ENCODE measurements at places on chromosomes 12 and 14. TPM values are rescaled to one million over a fixed set of nuclear protein-coding genes. Genes with fewer than 3 reads are reported as not detected.

GRCh38 chr12:110217996-110218674, 62.9 kb upstream of the ATP2A2 start:
- no peak for DNase-seq

- DNase-seq, result no peak
Observed at GRCh38 chr14:20624495-20625070, 16.9 kb downstream of the OR6S1 start.

- DNase-seq, result no peak
Observed at GRCh38 chr14:77271113-77271710, at the start of gene NGB. Gene NGB (minus strand): TSS chr14:77271206. CDS start chr14:77270937, 269 bp downstream.

- DNase-seq, result no peak
Observed at GRCh38 chr12:120140603-120141002, 24.1 kb upstream of the RAB35 start.

GRCh38 chr14:100237735-100238418, 1.1 kb upstream of the YY1 start:
- DNase-seq, result peak; percentile 44

- DNase-seq, result no peak
Observed at GRCh38 chr12:110508071-110508586, 6.0 kb downstream of the RAD9B start.

DNA sequence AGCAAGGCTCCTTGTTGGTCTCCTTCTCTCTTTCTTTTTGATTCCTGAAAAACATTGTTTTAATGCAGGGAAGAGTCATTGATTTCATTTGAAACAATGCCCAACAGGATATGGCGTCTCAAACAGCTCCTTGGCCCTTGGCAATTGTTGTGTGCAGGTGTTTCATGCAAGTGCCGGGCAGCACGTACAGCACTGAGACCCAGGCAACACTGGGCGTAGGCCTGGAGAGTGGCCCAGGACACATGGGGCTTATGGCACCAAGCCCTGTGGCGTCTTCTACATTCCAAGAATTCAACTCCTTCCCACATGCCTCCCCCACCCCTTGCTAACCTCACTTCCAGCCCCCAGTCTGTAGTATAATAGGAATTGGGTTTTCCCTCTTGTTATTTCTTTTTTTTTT, 230.4 kb downstream of the SPTSSA start:
- DNase-seq, result no peak

HOXC4 gene
- polyA plus RNA-seq, result 3.2 TPM

FUT8 gene
- 24.8 TPM for polyA plus RNA-seq

Measured in right lung (tissue), 10 donors.